ENCODE measurements at places on chromosomes 5 and 9. TPM values are rescaled to one million over a fixed set of nuclear protein-coding genes. Genes with fewer than 3 reads are reported as not detected.

DNA sequence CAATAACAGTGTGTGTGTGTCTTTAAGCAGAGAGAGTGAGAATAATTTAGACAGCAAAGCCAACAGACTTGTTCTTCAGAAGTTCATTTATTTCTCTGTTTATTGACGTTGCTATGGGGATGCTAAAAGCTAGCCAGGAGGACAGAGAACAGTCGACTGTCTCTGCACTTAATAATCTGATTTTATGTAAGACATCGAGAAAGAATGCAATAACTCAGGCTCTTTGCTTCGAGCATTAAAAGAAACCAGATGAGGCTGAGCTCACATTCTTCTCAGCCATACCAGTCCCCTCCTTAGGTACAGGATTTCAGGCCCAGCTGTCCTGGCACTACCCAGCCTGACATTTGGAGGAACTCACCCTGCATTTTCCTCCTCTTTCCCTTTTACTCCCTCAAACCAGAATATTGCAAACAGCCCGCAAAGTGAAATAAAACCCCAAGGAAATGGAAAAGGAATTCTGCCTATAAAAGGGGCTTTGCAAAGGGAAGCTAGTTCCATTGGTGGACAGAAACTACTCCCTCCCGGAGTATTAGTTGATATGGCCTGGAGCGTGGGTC, 44.5 kb upstream of the DPYSL3 start:
- no peak for DNase-seq
- H3K4me3 ChIP-seq, result no peak overlapping the region
- H3K27ac ChIP-seq, result no peak overlapping the region
- H3K4me1 ChIP-seq, result no peaks in the 10 kb centered on the region

The STKLD1 gene
- 3.1 TPM for total RNA-seq

- no peak overlapping the region for H3K4me3 ChIP-seq
- H3K36me3 ChIP-seq, result no peaks in the 10 kb centered on the region
- no peaks in the 10 kb centered on the region for H3K27me3 ChIP-seq
Measured at GRCh38 chr9:26748449-26749058, 144.0 kb downstream of the CAAP1 start.

- no peaks in the 10 kb centered on the region for H3K4me1 ChIP-seq
- no peak for DNase-seq
- no peak overlapping the region for H3K27ac ChIP-seq
- no peaks in the 10 kb centered on the region for H3K27me3 ChIP-seq
- H3K4me3 ChIP-seq, result no peak overlapping the region
- no peaks in the 10 kb centered on the region for H3K36me3 ChIP-seq
Measured at GRCh38 chr9:73742412-73742811, 590.7 kb downstream of the ANXA1 start.

The SEMA5A gene
- not detected for total RNA-seq

- no peak overlapping the region for H3K27ac ChIP-seq
- H3K4me1 ChIP-seq, result no peaks in the 10 kb centered on the region
- H3K36me3 ChIP-seq, result no peaks in the 10 kb centered on the region
- no peak for DNase-seq
Measured at GRCh38 chr5:113057557-113057984, 81.0 kb downstream of the DCP2 start.

DNA sequence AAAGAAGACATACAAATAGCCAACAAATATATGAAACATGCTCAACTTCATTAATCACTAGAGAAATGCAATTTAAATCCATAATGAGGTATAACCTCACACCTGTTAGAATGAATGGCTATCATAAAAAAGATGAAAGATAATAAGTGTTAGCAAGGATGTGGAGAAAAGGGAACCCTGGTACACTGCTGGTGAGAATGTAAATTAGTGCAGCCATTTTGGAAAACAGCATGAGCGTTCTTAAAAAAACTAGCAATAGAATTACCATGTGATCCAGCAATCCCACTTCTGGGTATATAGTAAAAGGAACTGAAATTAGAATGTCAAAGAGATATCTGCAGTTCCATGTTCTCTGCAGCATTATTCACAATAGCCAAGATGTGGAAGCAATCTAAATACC, 64.2 kb upstream of the CEP78 start:
- H3K4me1 ChIP-seq, result peaks cover 11% of the 10 kb centered on the region
- DNase-seq, result no peak
- H3K27ac ChIP-seq, result no peak overlapping the region
- no peak overlapping the region for H3K4me3 ChIP-seq

DNA sequence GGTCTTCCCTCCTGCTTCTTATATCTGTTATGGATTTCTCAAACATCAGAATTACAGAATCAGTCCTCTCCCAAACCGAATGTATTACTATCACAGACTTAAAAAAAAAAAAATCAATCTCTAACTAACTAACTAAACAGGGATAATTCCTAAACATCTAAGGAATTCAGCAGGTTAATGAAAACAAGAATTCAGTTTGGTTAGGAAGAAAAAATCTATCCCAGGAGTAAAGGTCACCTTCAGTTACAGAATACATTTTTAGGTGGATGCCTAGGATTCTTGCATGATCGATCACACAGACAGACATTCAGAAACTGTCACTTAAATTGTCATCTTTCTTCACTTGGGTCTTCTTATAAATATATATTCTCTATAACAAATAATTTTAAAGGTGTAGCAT, 11.5 kb downstream of the PTAR1 start:
- no peak for DNase-seq
- H3K36me3 ChIP-seq, result peaks cover 7% of the 10 kb centered on the region
- H3K4me1 ChIP-seq, result no peaks in the 10 kb centered on the region
- no peaks in the 10 kb centered on the region for H3K27me3 ChIP-seq

DNA sequence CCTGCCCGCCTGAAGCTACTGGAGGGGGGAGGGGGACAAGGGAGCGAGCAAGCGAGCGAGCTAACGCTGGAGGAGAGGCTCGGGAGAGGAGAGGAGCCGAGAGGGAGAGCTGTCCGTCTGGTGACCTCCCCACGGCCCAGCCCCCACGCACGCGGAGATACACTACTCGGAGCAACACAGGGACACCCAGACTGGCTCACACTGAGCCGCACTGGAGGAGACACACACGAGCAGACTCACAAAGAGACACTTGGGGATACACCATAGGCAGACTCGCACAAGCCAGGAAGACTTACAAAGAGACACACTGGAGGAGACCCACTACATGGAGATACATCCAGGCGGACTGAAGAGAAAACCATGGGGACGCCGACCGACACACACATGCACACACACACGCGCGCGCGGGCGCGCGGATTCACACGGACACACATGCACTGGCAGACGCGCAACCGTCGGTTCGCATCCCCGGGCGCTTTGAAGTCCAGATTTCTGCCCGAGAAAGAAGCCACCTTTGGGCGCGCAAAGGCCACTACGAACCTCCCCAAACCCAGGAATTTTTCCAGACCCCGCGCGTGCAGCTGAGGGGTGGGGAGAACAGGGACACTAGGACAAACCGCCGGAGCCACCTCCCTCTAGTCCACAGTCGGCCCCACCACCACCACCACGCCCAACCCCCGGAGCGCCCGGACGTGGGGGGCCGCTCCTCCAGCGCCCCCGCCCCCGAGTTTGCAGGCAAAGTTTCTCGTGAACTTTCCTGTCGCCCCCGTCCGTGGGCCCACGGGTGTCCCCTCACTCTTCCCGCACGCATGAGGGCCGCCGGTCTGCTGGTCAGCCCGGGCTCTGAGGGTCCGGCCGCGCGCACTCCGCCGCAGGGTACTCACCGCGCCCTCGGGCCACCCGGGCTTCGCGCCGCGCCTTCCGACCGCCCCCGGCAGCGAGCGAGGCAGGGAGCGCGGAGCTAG, 571 bp downstream of the CNTFR start:
- DNase-seq, result no peak
- H3K4me3 ChIP-seq, result no peak overlapping the region
- H3K27me3 ChIP-seq, result peaks cover 40% of the 10 kb centered on the region
- no peaks in the 10 kb centered on the region for H3K36me3 ChIP-seq
